ENCODE measurements at places on chromosomes 12 and 14.

- no peak for DNase-seq
Measured at GRCh38 chr14:61838661-61839245, 76.5 kb downstream of the SNAPC1 start.

DNA sequence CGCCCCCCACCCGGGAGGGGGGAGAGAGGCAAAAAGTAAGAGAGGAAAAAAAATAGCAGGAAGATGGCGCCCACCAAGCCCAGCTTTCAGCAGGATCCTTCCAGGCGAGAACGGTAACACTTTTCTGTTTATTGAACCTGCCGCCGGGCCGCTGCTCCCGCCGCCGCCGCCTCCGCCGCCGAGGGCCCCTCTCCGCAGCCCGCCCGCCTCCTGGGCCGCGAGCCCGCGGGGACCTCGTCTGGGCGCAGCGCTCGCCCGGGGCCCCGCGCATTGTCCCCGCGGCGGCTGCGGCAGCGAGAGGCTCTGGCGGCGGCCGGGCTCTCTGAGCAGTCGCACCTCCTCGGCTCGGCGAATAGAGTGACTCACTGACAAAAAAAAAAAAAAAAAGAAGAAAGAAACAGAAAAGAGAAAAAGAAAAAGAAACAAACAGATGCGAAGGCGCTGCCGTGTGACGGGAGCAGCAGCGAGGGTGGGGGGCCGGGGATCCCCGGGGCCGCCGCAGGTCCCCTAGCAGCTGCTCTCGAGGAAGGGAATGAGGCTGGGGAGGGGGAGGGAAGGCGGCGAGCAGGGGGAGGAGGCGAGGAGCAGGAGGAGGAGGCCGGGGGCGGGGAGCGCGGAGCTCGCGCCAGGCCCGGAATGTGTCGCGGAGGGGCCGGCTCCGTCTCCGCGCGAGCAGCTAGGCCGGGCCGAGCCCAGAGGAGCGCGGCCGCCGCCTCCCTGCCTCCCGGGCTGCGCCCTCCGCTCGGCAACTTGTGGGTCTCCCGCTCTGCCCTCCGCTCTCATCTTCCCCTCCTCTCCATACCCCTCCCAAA lies 781 bp downstream of the NPAS3 start:
- peak; percentile 72 for DNase-seq

DNA sequence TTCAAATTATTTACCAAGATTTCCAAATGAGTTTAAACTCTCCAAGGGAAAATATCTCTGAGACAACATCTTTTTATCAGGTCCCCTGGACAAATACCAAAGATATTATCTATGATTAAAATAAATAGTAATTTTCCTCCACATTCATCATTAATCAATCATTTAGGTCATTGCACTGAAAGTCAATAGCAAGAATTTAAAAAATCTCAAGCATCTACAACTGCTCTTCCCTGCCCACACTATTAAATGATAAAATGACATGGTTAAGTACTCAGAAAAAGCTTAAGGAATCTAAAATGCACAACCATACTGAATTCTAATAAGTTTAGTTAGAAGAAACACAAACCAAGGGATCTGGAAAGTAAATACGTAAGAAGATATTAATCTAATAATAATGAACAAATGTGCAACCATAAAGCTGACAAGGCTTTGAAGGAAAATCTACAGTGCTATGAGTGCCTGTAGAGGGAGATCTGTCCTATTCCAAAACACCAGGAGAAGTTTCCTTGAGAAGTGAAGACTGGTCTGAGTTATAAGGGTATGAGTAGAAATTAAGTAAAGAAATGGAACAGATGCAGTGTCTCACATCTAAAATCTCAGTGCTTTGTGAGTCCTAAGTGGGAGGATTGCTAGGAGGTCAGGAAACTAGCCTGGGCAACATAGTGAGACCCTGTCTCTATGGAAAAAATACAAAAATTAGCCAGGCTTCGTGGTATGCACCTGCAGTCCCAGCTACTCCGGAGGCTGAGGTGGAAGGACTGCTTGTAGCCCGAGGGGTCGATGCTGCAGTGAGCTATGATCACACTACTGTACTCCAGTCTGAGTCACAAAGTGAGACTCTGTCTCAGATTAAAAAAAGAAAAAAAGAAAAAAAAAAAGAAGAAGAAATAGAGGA lies 19.2 kb downstream of the INTS13 start:
- DNase-seq: peak; percentile 48

DNA sequence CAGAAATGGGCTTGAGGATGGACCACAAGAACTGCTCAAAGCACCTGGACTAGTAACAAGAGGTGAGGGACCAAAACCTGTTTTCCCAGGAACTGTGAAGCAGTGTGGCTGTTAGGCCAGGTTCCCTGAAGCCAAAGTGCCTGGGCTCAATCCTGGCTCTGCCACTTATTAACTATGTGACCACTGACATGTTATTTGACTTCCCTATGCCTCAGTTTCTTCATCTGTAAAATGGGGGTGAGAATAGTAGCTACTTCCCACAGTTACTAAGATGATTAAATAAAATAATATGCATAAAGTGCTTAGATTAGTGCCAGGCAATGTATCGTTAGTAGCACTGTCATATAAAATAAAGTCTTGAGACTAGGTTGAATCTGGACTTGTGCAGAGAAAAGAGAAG lies 25.6 kb downstream of the SMUG1 start:
- no peak for DNase-seq

GRCh38 chr12:132437943-132438700 lies 51.8 kb upstream of the FBRSL1 start:
- DNase-seq: no peak

DNA sequence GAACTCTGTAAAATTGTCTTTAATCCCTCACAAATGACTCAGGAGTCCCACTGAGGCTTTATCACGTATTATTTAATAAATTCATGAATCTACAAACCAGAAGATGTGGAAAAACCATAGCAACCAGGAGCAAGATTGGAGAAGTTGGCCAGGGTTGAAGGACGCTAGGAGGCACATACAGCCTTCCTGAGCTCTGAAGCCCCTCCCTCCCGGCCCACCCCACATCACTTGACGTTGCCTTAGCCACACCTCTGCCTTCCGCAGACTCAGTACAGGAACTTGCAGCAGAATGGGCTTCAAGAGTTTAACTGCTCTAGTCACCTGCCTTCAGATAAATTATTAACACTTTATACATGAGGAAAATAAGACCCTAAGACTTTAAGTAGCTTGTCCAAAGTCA lies 33.9 kb downstream of the SLC35F4 start:
- DNase-seq: no peak

DNA sequence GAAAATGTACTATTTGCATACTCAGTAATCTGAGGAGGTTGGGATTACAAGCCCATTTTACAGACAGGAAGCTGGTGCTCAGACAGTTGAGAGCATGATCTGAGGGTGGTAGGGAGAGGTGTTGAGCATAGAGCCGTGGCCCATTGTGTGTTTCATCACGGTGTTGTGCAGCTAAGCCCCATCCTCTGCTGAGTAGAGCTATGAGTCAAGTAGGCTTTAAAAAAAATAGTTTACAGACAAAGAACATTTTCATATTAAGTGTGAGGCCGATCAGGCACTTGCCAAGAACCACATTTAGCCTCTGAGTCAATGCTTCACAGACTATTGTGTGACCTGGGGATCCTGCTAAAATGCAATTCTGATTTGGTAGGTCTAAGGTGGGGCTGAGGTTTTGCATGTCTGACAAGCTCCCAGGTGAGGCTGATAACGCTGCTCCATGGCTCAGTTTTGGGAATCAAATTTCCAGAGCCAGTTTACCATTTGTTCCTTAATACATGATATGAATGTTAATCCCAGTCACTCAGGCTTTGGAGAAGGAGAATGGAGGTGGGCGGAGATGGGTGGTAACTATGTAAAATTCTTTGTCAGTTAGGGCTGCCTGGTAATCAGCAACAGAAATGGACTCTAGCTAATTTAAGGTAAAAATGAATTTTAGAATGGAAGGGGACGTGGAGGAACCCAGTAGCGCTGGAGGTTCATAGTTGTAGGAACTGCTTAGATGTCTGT lies 22.2 kb downstream of the ZNF664 start:
- DNase-seq: no peak
